Neuronal stem cell (in vitro differentiated cells): ENCODE measurements at places on chromosomes 4 and X.

DNA sequence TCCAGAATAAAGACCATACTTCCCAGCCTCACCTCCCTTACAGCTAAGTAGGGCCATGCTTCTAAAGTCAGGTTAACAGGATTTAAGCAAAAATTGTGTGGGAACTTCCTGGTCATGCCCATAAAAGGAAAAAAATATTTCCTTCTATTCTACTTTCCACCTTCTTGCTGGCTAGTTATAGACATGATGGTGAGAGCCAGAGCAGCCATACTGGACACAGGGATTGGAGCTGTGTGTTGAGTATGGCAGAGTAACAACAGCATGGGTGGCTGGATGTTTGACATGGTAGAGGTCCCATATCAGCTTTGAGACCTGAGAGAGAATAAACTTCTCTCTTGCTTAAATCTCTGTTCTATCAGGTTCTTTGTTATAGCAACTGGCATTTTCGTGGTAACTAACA lies 15.1 kb upstream of the CBR4 start:
- no peak for DNase-seq

GRCh38 chr4:15024386-15024785 lies 22.1 kb downstream of the CPEB2 start:
- DNase-seq = no peak

GRCh38 chrX:15943391-15943790 lies 88.8 kb upstream of the AP1S2 start:
- no peak for DNase-seq

- no peak for DNase-seq
Measured at GRCh38 chr4:77481856-77482255, 123.8 kb upstream of the CXCL13 start.

DNA sequence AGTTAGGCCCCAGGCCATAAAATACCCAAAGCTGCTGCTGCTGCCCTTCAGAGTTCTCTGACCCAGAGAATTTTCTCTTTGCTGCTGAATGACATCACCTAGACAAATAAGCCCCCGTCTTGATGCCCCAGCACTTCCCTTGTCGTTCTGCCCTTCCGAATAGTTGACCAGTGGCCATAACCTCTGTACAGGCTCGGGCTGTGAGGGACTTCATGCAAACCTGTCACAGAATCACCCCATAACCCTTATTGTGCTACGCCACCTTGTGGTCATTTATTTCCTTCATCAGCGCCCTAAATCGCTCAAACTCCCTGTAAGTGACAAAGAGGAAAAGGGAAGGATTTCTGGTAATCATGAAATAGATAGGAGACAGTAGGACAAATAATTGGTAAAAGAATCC lies 18.8 kb downstream of the SPACA5 start:
- peak; percentile 54 for DNase-seq

- no peak for DNase-seq
Measured at GRCh38 chr4:150135134-150135772, 57.0 kb downstream of the DCLK2 start.

- no peak for DNase-seq
Measured at GRCh38 chr4:173998471-173999144, 284.9 kb downstream of the FBXO8 start.

DNA sequence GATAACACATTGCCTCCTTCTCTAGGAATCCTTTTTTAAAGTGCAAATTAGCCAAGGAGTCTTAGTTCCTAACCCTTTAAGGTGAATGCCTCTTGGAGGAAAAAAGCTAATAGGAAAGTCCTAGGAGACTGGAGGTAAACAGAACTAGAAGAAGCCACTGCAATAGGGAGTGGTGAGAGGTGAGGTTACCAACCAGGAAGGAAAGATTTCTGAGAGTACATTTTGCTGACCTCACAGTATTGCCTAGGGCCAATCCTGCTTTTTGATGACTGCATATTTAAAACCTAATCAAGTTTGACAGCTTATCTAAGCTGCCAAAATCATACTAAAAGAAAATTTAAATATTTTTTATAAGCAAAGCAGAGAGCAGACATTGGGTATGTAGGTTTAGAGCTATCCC lies 7.3 kb upstream of the CUL4B start:
- DNase-seq = no peak

DNA sequence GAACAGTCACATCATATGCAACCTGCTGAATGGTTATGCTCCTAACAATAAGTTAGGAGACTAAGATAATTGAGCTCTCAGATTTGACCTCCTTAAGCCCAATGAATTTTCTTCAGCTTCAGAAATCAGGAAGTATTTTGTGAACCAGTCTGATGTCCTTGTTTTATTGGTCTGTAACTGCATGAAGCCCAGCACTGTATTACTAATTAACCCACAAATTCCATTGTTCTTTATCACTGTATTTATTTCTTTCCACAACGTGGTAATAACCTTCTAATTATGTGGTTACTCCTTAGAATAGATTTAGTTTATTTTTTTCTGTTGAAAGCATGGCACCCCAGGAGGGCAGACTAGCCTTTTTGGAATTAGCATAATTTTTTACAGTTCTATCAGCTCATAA lies 3.9 kb upstream of the MFAP3L start:
- no peak for DNase-seq

DNA sequence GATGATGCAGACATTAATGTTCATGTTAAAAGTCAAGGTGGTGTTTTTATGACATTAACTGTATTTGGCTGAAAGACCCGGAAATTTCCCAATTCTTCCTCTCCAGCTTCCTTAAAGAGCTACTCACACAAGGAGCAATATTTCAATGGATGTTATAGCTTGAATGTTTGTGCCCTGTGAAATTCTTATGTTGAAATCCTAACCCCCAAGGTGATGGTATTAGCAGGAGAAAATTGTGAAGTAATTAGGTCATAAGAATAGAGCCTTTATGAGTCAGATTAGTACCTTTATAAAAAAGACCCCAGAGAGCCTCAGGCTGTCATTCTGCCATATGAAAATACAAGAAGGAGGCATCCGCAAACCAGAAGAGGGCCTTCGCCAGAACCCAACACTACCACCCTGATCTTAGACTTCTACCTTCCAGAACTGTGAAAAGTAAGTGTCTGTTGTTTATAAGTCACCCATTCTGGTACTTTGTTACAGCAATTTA lies 3.6 kb downstream of the TLR1 start:
- DNase-seq = no peak

DNA sequence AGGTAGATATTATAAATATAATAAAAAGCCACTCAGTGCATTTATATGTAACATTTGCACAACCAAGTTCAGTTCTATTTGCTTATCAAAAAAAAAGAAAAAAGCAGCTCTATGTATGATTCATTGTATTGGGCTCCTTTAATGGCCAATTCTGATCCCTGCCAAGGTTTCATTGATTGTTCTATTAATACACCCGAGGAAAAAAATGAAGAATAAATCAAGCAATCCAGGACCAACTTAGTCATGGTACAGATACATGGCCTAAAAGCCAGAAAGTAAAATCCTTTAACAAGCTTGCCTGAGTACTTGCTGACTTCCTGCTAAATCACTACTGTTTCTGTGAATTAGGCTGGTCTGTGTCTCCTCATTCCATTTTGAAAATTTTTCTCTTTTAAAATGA lies 77.6 kb upstream of the PCDH7 start:
- DNase-seq = no peak

DNA sequence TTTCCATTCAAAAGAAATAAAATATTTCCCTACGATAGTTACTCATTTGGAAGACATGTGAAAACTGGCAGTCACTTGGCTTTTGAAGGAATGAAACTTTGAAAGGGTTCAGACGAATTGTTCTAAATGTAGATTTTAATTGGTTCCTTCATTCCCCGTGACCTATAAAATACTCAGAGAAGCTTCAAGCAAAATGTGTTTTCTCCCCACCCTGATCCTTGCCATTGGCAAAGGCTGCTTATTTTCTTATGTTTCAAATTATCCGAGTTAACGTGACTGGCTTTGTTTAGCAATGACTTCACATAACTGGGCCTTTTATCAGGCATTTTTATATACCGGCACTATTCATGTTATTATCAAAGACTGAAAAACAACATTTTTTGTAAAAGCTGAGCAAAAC lies 204.1 kb upstream of the NEIL3 start:
- no peak for DNase-seq

GRCh38 chr4:3440979-3441500 lies 728 bp upstream of the HGFAC start:
- DNase-seq = no peak

DNA sequence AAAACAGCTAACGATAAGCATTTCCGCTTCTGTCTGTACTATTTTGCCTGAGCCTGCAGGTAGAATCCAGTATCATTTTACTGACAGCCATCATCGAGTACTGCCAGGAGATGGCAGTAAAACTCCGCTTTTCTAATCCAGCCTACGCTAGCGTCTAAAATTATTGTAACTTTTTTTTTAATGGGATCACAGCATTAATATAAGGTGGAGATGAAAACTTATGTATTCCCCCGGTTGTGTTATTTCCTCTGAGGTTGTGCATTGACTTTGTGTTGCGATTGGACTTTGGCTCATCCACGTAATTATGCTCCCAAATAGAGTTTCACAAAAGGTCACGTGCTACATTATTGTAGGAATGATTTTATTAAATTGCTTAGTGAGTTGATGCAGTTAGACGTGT lies 248.1 kb downstream of the C4orf33 start:
- DNase-seq = peak; percentile 26

GRCh38 chr4:108416831-108417230 lies 203.5 kb upstream of the RPL34 start:
- no peak for DNase-seq

DNA sequence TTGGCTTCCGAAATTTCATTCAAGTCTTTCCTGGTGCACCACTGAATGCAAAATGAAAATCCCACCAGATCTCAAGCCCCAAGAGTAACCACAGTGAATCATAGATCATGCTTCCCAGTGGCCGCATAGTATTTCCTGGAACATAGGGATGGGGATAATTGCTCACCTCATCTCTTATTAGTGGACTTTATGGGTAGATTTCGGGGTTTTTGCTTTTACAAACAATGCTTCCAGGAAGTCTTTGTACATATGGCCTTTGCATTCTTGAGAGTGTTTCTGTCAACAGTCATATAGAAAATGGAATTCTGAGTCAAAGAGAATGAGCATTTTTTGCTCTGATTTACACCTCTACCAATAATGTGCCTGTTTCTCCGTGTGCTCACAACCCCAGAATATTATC lies 53.4 kb downstream of the PPEF2 start:
- DNase-seq = no peak

GRCh38 chrX:9476810-9477575 lies 12.1 kb downstream of the TBL1X start:
- DNase-seq = no peak

DNA sequence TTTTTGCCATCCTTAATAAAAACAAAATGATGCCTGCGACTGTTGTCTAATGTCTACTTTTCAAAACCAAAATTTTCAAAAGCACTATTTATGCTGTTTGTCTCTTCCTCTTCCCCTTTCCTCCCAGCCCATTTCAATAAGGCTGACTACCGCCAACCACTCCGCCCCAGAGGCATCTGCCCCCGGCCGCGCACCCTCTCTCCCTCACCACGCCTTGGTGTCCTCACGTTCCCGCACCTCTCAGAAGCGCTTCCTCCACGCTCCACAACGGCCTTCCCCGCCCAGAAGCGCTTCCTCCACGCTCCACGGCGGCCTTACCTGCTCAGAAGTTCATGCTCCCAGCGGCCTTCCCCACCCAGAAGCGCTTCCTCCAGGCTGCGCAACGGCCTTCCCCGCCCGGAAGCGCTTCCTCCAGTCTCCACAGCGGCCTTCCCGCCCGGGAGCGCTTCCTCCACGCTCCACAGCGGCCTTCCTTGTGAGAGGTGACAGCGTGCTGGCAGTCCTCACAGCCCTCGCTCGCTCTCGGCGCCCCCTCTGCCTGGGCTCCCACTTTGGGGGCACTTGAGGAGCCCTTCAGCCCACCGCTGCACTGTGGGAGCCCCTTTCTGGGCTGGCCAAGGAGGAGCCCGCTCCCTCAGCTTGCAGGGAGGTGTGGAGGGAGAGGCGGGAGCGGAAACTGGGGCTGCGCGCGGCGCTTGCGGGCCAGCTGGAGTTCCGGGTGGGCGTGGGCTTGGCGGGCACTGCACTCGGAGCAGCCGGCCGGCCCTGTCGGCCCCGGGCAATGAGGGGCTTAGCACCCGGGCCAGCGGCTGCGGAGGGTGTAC lies 490.4 kb upstream of the ZFP42 start:
- no peak for DNase-seq

DNA sequence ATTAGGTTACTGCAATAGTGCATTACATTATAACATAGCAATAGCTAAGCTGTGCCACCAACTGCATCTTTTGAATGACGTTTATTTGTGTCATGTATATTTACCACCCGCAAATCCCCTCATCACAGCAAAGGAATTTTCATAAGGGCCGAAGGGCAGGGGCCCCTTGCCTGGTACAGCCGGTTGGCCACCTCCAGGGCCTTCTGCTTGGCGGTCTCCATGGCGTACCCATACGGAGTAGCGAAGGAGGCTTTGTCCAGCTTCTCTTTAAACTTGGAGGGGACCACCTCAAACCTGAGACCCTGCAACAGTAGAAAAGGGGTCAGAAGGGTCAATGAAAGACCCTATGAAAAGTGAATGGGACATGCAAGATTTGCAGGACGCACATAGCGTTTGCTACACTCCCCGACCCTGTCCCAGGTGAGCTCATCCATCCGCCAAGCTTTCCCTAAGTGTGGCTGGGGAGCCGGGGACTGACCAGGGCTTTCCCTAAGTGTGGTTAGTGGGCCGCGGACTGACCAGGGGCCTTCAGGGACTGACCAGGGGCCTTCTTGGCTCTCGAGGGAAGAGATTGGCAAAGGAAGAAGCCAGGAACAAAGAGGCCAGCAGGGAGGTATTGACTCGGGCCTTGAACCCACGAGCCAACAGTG lies 10.6 kb downstream of the ASMTL start:
- no peak for DNase-seq

- DNase-seq = no peak
Measured at GRCh38 chr4:92497141-92497540, 193.4 kb downstream of the GRID2 start.

DNA sequence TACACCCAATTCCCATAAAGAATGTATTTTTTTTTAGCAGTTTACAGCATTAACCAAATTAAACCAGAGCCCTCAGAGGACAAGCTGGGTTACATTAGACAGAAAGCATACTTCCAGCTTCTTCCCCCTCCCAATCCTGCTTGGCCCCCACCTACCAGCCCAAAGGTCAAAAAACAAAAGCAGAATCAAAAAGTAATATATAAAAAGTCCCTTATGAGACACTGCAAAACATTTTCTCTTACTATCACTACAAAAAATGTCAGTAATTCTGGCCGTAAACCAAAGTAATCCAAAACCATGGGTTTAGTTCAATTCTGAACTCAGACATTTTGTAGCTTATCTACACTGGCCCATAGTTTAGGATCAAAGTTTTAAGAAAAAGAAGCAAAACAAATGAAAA lies 38.0 kb downstream of the APBB2 start:
- DNase-seq = no peak

DNA sequence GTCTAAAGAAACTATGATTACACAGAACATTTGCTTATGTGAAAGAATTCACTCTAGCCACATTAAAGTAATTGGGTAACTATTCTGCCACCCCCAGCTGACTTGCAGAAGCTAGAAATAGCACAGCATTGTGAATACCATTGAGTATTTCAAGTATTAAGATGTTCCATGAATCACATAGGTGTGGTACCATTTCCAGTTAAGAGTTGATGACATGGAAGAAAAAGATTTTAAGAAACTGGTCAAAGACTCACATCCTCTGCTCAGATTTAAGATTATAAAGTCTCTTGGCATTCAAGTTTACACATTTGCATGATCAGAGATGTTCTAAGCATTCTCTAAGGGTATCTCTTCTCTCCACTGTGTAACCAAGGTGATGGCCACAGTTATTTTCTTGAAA lies 287.5 kb downstream of the CAMK2D start:
- DNase-seq = no peak

GRCh38 chr4:134078230-134078914 lies 123.2 kb downstream of the PABPC4L start:
- no peak for DNase-seq
